MV-4-11 (cell line): ENCODE measurements at places on chromosomes 7 and 10.

GRCh38 chr10:110077436-110078130 is 69.8 kb downstream of the ADD3 start:
- DNase-seq = peak; percentile 78

DNA sequence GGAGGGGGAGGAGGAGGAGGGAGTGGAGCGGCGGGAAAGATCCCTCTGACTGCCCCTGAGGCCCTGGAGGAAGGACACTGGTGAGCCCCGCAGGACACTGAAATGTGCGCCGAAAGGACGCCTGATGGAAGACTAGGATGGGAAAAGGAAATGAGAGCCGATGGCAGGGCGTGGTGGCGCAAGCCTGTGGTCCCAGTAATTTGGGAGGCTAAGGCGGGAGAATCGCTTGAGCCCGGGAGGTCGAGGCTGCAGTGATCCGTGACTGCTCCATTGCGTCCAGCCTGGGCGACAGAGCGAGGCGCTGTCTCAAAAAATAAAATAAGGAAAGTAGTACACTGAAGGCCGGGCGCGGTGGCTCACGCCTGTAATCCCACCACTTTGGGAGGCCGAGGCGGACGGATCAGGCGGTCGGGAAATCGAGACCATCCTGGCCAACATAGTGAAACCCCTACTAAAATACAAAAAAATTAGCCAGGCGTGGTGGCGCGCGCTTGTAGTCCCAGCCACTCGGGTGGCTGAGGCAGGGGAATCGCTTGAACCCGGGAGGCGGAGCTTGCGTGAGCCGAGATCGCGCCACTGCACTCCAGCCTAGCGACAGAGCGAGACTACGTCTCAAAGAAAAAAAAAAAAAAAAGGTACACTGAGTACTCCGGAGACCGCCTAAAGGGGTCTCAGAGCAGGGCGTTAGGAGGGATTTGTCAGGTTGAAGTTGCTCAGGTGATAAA is 561 bp upstream of the HNRNPF start:
- no peak for DNase-seq

DNA sequence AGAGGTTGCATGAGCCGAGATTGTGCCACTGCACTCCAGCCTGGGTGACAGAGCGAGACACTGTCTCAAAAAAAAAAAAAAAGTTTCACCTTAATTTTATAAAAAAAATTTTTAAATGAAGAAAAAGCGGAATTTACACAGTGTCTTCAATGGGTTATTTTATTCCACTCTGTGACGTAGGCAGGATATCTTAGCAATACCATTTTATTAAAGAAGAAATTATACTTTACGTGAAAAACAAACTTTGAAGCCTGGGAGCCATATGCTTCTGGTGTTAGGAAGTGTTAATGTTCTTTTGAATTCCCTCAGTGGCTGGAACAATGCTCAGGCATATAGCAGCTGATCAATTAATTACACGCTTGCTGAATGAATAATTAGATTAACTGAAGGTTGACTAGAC is 77.7 kb downstream of the CLEC2L start:
- DNase-seq = no peak

DNA sequence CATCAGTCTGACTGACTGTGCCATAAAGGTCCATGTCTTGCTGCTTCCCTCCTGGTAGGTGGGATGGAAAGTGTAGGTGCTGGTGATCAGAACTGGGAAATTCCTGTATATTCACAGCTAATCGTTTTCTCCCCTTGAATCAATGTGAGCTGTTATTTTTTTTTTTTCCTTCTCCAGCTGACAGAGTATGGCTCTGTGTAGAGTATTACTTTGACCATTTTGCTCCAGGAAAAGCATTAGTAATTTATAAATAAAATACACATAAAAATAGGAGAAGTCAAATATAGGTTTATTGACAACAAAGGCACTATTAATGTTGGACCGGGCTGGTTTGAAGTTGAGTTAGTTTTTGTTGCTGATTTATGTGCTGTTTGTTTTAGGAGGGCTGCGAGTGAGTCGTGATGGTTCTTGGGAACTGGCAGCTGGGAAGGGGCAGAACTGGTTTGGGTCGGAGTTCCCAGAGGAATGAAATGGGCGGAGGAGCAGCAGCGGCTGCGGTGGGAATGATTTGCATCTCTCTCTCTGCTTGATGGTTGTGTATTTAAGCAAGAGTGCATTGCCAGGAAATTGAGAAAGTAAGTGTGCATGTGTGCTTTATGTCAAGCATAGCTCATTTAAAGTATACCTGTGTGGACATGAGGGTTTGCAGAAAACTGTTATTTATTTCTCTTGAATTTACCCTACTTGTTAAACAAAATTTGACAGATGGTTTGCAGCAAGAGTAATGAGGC is 80.9 kb downstream of the LRMDA start:
- no peak for DNase-seq

DNA sequence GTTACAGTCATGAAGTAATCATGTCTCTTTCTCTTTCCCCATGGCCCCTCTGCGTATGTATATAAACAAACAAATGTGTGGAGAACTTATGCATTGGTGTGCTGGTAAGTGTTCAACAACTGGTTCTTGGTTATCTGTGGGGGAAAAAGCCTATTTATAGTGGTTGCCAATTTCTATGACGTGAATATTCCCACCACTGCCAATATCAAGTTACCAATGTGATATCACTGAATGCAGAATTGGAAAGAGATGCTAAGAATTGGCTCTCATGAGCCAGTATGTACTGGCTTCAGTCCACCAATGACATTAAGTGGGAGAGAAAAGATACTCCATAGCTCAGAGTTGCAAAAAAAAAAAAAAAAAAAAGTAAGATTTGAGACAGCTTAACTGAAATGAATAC is 399.7 kb downstream of the REEP3 start:
- DNase-seq = no peak

DNA sequence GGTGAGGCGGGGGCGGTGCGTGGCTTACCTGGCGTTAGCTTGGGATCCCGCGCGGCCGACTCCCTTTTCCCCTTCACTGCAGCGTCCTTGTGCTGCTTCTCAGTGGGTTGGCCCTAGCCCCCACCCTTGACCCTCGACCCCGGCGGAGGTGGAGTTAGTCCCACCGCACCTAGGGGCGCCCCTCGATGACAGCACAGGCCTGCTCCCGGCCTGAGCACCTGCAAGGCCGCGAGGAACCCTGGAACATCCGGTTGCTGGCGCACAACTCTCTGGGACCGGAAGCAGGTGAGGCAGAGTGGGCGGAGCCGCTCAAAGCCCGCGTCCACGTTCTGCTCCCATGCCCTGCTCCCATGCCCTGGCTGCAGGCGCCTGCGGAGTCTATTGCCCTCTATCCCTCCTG is 266.9 kb downstream of the USP6NL start:
- DNase-seq = peak; percentile 63

DNA sequence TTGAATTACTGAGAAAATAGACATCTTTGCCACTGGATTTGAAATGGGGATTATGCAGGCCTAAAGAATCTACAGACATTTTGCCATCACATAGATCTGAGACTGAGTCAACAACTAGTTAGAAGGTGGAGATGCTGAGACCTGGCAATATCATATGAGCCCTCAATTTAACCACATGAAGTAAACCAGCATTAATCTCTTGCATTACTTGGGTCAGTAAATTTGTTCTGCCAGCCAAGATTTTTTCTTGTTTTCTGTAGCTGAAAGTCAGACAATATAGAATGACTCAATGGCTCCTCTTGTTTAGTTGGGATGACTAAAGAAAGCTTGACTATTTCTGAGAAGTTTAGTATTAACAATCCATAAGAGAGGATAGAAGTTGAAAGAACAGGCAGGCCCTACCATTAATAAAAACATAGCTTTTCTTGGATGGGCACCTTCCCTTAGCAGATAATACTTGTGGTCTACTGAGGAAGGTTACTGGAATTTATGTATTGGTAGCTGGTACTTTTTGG is 396.7 kb upstream of the SORCS1 start:
- DNase-seq = no peak

DNA sequence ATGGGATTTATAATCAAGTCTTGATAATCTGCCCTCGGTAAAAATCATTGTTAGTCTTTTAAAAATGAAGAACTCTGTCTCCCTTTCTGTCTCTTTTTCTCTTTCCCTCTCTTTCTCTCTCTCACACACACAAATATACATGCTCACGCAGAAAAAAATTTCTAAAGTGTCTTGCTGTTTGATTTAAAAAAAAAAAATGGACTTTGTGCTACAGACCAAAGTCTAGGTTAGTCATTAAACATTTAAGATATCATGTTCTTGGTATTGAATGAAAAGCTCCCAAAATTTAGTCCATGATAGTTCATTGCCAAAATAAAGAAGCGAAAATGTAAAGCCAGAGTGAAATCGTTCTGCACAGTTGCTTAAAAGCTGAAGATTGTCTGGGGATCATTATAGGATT is 665.8 kb downstream of the SORCS1 start:
- DNase-seq = no peak

- DNase-seq = peak; percentile 10
Observed at GRCh38 chr10:62843600-62843999, 27.4 kb upstream of the EGR2 start.

DNA sequence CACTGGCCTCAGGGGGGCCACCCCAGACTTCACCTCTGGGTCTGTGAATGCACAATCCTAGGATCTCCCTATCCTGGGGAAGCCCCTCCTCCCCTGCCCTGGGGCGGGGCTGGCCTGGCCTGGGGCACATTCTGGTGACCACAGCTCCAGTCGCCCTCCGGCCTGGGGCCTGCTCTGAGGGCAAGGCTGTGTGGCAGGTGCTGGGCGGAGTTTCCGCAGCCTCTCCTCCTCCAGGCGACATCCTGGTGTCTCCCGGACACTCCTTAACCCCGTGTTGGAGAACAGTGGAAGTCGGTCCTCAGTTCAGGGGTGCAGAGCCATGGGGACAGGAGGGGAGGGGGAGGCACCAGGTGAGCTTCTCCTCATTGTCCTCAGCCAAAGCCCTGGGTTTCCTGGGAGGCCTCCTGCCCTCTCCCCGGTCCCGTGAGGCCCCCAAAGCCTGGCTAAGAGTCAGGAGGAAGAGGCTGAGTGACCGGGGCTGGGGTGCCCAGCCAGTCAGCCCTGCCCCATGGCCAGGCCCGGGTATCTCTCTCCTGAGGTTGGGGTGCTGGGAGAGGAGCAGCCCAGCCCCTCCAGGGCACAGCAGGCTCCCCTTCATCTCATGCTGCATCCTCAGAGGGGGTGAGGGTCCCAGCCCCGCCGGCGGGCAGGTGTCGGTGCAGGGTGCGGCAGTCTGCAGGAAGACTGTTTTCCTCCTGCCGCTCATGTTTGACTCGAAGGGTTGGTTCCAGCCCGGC is 22.6 kb downstream of the UNCX start:
- no peak for DNase-seq

DNA sequence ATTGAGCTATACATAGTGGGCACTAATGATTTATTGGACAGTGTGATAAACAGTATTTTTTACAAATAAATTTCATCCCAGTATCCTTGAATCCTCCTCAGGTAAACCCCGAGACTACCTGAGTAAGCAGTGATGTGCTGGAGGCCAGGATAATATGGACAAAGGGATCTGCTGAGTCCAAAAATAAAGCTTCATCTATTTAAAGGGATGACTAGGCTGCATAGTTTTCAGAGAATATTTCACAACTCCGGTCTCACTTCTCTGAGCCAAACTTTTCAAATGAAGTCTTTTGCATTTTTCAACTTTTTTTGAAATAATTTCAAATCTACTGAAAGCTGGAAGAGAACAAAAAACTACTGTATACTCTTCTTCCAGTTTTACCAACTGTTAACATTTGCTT is 2.5 kb downstream of the ACTR3B start:
- DNase-seq = peak; percentile 20

GRCh38 chr7:7564323-7564780 is 2.3 kb upstream of the MIOS start:
- peak; percentile 63 for DNase-seq

- no peak for DNase-seq
Observed at GRCh38 chr10:35339942-35340341, 3.6 kb downstream of the CCNY start.

DNA sequence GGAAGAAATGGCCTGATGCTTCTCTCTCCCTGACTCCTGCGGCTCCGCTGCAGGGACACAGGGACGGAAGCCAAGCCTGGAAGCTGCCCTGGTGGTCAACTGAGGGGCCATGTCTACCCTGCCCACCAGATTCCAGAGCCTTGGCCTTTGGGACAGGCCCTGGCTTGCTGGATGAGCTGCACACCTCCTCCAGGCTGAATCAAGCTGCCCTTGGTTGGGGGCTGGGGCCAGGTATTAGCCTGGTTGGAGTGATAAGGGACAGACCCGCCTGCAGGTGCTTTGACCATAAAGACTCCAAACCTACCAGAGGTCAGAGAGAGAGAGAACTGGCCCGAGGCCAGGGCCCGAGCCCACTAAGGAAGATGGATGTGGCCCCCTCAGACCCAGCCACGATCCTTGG is 30.1 kb downstream of the CRHR2 start:
- no peak for DNase-seq

DNA sequence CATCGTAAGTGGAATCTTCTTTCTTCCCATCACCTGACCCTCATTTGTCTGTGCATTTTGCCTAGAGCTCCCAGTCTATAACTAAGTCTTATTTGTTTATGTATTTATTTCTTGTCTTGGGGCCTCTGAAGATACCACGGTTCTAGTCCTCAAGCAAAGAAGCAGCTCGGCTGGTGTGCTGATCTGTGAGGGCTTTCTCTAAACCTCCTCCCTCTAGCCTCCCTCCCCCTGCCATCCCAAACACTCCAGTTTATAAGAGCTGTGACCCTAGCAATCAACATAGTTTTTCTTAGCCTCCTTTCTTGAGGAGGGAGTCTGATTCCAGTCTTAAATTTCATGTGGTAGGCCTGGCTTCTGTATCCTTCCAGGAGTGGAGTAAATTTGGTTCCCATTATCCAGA is 15.7 kb upstream of the NDUFA5 start:
- no peak for DNase-seq

DNA sequence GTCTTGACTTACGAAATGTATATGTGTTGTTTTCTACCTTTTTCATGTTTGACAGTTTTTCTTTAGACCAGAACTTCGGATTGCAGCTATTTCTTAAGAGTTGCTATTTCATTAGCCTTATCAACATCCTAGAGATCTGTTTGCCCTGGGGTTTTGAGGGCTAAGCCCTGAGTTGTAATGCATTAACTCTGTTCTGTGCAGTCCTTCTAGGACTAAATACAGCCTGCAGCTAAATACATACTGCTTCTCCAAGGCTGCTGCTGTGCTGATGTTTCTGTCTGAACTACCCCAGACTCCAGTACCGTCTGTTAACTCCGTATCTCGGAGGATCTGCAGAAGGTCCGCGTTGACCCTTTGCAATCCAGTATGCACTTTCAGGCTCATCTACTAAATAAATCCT is 26.5 kb downstream of the KIAA1217 start:
- DNase-seq = no peak
